Head of caudate nucleus (tissue), 42 donors: ENCODE measurements at places on chromosomes 4 and X.

DNA sequence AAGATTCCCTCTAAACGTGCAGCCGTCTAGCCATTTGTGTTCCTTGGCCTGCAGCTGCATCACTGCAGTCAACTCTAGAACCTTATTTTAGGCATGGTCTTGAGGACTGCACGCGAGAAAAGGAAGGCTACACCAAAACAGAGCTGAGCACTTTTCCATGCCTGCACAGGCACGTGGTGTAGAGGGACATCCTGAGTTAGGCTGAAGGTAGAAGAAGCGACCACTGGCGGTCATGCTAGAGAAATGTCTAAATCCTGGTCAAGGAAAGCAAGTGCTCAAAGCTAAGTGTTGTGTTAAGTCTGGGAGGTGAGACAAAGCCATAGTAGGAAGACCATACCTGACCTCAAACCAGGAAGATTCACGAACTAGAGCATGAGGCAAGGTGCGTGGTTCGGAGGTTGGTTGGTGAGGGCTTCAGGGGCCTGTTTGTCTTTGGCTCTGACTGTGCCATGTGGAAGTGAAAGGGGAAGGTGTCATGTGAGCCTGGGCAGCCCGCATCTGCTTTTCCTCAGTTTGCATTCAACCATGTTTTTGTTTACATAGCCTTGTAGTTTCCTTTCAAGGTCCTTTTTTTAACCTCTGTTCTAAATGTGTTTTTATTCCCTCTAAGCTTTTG lies 203.8 kb downstream of the AASDH start:
- no peak for DNase-seq

- DNase-seq = no peak
Observed at GRCh38 chr4:182741914-182742313, 175.3 kb downstream of the DCTD start.

GRCh38 chr4:72326692-72327632 lies 242.1 kb downstream of the ADAMTS3 start:
- DNase-seq = no peak

DNA sequence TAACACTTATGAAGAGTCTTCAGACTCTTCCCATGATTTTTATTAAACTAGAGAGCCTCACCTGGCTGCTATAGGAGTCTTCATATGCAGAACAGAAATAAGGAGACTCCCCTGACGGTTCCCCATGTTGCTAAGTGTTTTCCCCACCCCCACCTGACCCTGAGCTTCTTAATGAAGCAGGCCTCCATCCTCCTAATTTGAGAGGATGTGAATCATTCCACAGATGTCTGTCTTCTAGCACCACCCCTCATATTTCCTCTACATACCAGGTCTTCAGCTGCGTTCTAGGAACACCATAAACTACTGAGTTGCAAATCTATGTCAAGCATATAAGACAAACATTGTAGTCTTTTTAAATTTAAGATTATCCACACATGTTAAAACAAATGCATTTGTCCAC lies 36.9 kb downstream of the RP2 start:
- no peak for DNase-seq

DNA sequence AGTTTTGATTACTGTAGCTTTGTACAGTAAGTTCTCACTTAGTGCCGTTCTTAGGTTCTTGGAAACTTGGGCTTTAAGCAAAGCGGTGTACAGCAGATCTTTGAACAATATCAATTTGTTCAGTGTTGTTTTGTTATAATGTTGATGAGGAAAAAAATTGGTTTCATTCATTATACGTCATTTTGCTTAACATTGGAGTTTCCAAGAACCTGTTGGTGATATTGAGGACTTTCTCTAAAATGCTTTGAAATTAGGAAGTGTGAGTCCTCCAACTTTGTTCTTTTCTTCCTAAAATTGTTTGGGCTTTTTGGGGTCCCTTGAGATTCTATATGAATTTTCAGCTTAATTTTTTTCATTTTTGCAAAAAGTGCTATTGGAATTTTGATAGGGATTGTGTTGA lies 49.1 kb downstream of the STAG2 start:
- DNase-seq = no peak

GRCh38 chrX:15873566-15873965 lies 19.0 kb upstream of the AP1S2 start:
- DNase-seq = no peak

GRCh38 chrX:38304010-38304409 lies 23.3 kb downstream of the RPGR start:
- DNase-seq = no peak

GRCh38 chr4:185196437-185196836 lies 7.4 kb downstream of the CFAP97 start:
- DNase-seq = no peak

GRCh38 chrX:40539214-40540142 lies 41.3 kb upstream of the ATP6AP2 start:
- peak; percentile 9 for DNase-seq

DNA sequence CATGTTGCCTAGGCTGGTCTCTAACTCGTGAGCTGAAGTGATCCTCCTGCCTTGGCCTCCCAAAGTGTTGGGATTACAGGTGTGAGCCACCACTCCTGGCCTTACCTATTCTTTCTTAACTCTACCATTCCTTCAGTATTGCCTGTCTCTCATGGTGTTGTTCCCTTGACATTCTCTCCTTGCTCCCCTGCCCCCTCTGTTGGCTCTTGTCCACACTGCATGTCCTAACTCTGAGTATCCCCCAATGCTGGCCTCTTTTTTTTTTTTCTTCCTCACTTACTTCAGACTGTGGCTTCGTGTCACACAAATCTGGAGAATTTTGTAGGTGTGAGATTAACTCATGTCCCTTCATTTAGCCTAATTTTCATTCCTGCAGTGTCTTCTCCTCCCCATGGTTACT lies 22.9 kb upstream of the FRMPD4 start:
- DNase-seq = no peak

DNA sequence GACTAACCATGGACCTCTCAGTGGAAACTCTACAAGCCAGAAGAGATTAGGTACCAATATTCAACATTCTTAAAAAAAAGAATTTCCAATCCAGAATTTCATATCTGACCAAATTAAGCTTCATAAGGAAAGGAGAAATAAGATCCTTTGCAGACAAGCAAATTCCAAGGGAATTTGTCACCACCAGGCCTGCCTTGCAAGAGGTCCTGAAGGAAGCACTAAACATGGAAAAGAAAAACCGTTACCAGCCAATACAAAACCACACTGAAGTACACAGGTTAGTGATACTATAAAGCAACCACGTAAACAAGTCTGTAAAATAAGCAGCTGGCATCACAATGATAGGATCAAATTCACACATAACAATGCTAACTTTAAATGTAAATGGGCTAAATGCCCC lies 156.6 kb downstream of the FAM13A start:
- no peak for DNase-seq

DNA sequence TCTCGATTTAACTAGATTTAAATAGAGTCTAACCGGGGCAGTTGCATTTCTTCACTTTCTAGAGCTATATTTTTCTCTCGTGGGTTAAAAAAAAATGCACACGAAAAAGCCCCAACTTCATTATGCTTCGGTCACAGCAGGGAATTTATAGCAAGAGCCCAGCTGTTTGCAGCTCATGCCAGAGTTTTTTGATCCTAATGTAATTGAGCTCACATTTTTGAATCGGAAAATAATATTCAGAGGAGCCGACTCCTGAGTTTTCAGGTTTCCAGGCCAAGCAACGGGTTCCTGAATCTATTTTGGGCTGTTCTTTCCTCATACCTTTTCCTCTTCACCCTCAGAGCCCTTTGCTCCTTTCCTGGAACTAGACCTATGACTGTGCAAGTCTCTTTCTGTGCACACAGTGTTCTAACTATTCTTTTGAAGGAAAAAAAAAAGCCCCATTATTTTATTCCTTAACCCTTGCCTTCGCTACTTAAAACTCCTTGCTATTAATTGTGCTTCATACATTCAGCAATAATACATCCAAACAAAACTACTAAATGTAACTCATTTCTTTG lies 27.5 kb upstream of the ESX1 start:
- DNase-seq = no peak

- no peak for DNase-seq
Observed at GRCh38 chr4:190019023-190019858, 7.8 kb downstream of the FRG2 start.

- no peak for DNase-seq
Observed at GRCh38 chrX:7926501-7926900, 712 bp downstream of the PNPLA4 start.

GRCh38 chr4:85496126-85496849 lies 21.3 kb downstream of the ARHGAP24 start:
- no peak for DNase-seq

DNA sequence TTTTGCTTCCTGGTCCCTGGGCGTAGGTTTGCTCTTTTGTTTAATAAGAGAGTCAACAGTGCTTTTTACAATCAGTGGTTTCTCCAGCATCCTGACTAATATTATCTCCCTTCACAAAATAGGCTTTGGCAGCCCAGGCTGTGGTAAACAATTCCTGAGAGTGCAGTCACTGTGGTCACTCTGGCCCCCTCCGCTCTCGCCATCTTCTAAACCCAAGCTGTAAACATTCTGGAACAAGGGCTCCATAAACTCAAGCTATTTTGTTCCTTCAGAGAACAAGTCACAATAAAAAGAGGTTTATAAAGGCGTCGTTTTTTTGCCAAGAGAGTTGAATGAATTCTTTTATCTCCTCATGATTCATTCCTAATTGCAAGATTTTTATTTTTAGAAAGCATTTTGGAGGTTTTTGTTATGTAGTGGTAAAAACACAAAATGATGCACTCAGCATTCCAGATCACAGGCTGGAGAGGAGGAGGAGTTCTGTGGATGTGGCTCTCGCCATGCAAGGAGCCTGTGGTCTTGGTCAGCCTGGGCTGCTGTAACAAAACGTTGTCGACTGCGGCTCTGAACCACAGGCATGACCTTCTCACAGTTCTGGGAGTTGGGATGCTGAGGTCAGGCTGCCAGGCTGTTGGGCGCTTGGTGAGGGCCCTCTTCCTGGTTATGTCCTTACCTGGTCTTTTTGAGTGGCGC lies 486.4 kb upstream of the FAT1 start:
- DNase-seq = no peak

DNA sequence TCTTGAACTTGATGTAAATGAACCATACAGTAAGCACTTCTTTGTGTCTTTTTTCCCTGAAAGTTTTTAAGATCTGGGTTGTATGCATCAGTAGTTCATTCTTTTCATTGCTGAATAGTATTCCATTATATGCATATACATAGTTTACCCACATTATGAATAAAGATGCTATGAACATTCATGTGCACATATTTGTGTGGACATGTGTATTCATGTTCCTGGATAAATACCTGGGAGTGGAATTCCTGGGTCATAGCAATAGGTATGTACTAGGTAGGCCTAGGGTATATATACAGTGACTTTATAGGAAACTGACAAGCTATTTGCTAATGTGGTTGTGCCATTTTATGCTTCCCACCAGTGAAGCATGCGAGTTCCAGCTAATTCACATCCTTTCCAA lies 215.9 kb downstream of the NR3C2 start:
- no peak for DNase-seq

GRCh38 chr4:9898596-9899305 lies 117.3 kb downstream of the DRD5 start:
- peak; percentile 50 for DNase-seq

GRCh38 chr4:72374159-72374558 lies 194.9 kb downstream of the ADAMTS3 start:
- DNase-seq = no peak

DNA sequence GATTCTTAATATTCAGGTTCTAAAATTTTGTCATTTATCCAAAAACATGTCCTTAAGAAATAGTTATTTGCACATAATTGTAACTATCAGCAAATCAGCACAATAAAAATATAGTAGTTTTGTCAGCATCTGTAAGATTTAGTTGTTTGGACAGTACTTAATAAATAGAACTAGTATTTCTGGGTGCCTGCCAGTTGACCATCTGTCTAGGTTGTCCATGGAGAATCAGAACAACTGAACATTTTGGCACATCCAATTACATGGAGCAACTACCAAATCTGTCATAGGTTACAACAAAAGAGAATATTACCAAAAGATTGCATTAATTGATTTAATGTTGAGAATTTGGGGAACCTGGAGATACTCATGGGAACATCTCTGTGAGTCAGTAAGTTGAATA lies 305.5 kb upstream of the TACR3 start:
- DNase-seq = no peak

GRCh38 chr4:155367608-155368007 lies 9.2 kb downstream of the MAP9 start:
- DNase-seq = no peak

DNA sequence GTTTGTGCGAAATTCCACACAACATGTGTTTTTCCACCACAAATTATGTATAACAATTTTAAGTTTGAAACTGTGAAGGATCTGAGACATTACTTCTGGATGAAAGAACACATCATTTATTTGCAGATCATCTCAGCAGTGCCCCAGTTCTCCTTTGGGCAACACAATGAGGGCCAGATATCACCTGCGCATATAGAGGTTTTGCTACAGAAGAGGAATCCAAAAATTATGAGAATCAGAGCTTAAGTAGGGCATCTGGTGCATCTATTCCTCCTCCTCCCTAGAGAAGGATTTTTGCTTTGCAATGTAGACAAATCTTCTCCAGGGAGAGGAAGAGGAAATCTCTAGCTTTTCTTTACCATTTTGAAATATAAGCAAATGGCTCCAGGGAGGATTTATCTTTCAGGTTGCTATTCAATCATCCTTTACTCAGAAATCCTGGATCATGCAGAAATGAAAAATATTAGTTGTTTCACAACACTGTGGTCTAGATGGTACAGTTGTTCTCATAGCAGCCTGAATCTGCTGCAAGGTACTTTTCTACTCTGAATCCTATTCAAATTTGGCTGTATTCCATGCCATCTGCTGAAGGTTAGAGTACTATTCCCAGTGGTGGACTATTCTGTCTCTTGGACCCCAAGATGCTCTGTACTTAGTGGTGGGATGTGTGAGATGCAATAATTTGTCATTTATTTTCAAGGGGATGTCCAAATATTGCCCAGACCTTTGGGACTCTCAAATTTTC lies 132.1 kb downstream of the SNCA start:
- DNase-seq = no peak

DNA sequence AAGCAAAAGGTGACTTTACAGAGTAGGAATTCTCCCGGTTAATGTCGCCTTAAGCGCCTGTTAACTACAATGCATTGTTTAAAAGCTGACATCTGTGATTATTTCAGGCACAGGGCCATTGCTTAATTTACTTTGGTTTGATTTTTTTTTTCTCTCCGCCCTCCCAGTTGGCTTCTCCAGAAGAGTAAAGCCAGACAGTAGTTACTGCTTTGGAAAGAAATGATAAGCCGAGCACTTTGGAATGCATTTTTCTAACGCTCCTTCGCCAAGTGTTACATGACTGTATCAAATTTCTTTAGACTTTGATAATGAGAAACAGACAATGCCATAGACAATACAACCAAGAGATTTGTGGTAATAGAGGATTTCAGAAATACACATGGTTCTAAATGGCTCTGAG lies 383.0 kb upstream of the TENM3 start:
- no peak for DNase-seq

DNA sequence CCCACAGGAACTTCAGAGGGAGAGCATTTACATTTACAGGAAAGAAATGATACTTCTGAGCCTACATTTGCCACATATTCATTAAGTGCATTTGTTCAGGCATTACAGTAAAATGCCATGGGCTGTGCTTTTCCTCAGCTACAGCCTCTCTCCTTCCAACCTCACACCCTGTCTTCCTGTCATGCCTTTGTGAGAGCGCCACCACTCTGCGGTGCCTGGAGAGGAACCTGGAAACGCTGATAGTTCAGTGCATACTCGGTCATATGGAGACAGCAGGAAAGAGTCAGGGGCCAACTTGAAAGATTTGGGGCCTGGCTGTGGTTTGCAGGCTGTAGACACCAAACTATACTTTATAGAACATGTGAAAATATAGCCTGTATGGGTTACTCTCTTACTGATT lies 40.5 kb downstream of the NFKB1 start:
- DNase-seq = no peak
